ENCODE measurements at places on chromosomes 3 and 15.

GRCh38 chr15:68621535-68621934 is 42.7 kb downstream of the CORO2B start:
- no peak for DNase-seq

DNA sequence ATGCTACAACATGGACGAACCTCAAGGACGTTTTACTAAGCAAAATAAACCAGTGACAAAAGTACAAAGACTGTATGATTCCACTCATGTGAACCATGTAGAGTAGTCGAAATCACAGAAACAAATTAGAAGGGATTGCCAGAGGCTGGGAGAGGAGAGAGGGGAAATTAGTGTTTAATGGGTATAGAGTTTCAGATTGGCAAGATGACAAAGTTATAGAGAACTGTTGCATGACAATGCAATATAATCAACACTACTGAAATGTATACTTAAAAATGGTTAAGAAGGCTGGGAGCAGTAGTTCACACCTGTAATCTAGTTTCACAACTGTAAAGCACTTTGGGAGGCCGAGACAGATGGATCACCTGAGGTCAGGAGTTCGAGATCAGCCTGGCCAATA is 36.9 kb downstream of the PLS1 start:
- DNase-seq: no peak

DNA sequence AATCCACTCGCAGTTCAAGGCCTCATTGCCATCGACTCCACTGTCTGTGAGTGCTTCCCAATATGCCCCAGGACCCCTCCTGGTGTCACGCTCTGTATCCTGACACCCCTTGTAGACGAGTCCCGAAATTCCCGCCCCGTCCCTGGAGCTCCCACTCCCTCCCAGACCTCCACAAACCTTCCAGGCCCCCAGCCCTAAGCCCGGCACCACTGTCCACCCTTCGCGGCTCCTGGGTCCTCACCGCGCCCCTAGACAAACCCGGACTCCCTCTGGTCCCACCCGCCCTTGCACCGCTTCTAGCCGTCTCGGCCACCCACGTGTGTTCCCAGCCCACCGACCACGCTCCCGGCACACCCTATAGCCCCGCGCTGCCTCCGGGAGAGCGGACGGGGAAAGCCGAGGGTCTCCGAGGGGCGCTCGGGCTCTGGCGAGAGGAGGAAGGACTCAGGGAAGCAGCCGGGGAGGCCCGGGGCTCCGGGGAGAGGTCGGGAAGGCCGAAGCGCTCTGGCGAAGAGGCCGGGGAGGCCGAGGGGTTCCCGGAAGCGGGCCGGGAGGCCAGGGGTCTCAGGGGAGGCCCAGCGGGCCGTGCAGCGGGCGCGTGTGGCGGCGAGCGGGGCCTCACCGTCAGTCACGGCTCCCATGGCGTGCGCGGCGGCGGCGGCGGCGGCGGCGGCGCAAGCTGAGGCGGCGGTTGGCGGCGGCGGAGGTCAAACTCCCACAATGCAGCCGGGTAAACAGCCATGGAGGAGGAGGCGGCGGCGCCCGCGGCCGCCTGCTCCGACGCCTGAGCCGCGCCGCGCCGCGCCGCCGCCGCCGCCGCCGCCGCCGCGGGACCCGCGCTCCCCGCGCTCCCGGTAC is at the start of the genes ATXN7 and THOC7:
Gene ATXN7 (plus strand): TSS at position 718 of the 858 bp plus-strand sequence. CDS start 48,732 bp downstream, outside the sequence.
Gene THOC7 (minus strand): TSS at position 656 of the 858 bp plus-strand sequence. CDS start 15 bp downstream, at position 641.
- DNase-seq: no peak

DNA sequence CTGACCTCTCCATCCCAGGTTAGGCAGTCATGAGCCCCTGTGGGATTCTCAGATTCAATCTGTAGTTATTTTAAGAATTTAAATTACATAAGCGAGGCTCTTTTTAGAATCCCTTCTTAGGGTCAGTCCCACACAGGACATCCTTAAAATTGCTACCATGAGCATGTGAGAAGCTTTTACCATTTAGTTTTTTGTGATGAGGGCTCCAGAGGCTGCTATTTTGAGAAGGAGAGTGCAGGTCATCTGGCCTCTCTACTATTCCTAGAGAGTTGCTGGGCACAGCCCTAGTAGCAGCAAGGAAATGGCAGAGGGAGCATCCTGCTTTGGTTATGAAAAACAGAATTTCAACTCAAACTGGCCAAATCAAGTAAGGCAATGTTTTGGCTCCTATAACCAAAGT is 13.6 kb upstream of the CADPS start:
- no peak for DNase-seq

DNA sequence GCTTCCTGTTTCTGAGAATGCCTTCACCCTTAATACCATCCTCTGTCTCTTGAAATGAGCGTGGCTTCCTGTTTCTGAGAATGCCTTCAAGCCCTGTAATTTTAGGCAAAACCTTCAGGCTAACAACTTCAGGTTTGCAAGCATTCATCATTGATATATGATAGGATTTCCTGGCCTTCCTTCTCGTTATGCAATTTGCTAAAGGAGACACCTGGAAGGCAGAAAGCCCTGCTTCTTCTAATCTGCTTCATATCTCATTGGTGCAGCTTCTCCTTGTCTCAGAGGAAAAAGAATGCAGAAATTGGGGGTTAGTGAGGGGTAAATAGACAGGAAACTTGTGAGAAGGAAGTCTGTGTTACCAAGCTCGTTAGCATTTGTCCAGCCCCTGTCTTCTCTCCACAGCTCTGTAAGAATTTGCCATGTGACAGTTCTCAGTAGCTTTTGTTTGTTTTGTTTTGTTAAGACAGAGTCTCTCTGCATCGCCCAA is 7.3 kb downstream of the ARL6IP5 start:
- DNase-seq: no peak

GRCh38 chr15:45386420-45386819 is 8.1 kb upstream of the GATM start:
- no peak for DNase-seq

DNA sequence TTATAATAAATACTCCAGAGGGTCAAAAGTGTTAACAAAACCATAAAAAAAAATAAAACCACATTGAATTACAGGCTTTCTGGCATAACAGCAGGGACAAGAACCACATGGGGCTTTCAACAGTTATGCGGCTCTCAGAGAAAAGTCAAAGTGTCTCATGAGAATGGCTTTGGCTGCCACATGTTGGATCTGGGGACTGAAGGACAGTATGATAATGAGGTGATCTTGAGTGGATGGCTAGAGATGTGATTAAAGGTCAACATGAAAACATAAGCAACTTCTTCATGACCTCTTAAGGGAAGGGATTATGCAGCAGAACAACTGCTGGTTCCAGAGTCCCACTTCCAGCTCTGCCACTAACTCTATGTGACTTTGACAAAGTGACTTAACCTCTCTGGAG is 5.2 kb downstream of the RAB27A start:
- no peak for DNase-seq

GRCh38 chr3:18649666-18650363 is 224.7 kb upstream of the SATB1 start:
- no peak for DNase-seq

DNA sequence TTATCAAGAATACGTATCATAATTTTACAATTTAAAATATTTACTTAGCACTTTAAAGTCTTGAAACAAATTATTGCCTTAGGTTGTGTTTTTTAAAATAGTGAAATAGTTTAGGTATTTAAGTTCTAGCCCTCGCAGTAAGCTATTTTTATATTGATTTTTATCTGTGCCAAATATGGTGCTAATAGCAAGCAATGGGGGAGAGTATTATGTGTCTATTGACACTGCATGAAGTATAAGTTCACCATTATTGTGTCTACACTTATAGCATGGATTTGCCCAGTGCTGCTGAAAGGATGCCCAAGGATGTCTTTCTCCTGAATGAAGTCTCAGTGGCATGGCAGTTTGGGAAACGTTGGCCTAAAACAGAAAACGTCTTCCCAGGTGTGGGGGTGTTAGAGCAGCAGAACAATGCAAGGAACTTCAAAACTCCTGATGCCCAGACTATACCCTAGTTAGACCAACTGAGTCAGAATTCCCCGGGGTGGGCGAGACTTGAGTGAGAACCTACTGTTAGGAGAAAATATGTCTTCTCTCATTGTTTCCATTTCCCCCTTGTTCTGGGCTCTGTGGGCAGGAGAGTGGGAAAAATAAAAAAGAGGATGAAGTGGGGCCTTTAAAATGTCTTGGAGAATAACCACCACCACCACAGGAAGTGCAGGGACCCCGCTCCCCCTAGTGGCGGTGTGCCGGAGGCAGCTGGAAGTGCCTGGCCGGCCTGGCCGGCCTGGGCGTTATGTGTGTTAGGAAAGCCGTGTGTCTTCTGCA is 104.2 kb upstream of the SLC7A14 start:
- DNase-seq: no peak

GRCh38 chr15:51088585-51088984 is 6.1 kb downstream of the TNFAIP8L3 start:
- DNase-seq: no peak

GRCh38 chr3:13846238-13846637 is 33.6 kb downstream of the WNT7A start:
- DNase-seq: no peak
